ENCODE measurements at places on chromosomes 5 and 9. TPM values are rescaled to one million over a fixed set of nuclear protein-coding genes. Genes with fewer than 3 reads are reported as not detected.

DNA sequence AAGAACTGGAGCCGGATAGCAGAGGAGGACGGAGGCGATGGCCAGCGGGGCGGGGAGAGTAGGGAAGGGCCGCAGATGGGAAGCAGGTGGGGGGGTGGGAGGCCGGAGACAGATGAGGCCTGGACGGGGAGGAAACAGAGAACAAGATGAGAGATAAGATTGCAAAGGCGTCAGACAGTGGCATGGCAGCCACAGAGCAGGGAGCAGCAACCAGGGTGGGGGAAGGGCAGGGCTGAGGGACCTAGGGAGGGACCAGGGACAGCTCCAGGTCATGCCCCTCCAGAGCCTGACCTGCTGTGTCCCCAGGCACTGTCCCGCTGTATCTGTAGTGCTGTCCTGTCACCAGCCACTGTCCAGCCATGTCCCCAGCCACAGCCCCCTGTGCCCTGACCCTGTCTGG lies 49.6 kb upstream of the LMX1B start:
- DNase-seq = no peak

DNA sequence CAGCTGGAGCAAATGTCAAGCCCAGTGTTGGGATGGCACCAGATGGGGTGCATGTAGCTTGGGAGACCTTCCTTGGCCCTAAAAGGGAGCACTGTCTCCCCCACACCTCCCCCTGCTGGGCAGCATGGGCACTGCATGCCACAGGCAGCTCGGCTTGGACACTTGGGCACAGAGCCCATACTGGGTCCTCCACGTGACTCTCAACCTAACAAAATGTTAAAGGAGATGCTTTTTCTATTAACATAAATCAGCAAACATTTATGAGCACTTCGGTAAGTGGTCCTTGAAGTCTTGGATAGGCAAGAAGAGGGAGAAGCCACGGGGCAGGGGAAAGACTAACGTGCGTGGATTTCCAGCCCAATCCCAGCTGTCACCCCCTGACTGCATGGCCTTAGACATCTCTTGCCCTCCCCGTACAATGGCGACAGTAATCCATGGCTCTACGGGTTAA lies 23.9 kb upstream of the MAPK9 start:
- DNase-seq = peak; percentile 30

The SLC22A5 gene
- 6.0 TPM for total RNA-seq

- no peak for DNase-seq
Measured at GRCh38 chr5:75340714-75341478, 3.9 kb downstream of the HMGCR start.

DNA sequence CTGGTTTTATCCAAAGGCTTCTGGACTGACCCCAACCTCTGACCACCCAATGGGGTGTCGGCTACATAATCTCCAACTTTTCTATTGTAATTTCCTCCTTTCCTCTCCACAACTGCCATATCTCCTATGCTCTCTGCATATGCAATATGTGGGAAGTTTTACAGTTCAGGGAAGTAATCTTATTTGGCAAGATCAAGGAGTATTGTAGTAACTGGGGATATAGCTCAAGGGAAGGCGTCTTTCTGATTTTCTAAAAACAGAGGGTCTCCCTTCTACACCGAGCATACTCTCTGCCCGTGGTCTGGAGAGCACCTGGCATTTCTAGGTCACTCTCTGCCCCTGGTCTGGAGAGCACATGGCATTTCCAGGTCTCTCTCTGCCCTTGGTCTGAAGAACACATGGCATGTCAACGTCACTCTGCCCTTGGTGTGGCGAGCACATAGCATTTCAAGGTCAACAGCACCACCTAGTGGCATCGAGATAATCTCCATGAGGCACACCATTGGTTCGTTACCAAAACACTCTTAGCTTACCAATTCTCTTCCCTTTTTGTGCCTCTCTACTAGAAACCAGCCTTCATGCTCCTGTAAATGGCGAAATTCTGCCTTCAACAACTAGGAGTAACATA lies 616.4 kb upstream of the NUDT12 start:
- no peak for DNase-seq

- DNase-seq = no peak
Measured at GRCh38 chr5:142364251-142365145, 39.7 kb upstream of the SPRY4 start.

- DNase-seq = peak; percentile 2
Measured at GRCh38 chr5:62938927-62939326, 360.3 kb downstream of the LRRC70 start.

DNA sequence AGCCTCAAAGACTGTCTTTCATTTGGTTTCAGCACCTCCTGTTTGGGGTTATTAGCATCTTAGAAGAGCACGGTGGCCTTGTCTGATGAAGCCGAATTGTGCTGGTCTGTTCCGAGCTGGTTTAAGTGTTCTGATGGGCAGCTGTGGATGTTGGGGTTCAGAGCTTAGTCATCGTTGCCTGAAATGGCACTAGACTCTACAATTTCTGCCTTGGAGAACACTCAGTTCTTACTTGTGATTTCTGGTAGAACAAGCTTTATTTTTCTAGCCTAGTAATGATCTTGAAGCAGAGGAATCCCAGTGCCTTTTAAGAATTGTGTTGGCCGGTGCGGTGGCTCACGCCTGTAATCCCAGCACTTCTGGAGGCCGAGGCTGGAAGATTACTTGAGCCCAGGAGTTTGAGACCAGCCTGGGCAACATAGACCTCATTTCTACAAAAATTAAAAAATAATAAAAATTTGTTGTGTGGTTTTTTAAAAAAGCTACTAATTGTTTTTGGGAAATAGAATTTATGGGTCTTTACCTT lies 7.8 kb downstream of the FBXW5 start:
- DNase-seq = no peak

DNA sequence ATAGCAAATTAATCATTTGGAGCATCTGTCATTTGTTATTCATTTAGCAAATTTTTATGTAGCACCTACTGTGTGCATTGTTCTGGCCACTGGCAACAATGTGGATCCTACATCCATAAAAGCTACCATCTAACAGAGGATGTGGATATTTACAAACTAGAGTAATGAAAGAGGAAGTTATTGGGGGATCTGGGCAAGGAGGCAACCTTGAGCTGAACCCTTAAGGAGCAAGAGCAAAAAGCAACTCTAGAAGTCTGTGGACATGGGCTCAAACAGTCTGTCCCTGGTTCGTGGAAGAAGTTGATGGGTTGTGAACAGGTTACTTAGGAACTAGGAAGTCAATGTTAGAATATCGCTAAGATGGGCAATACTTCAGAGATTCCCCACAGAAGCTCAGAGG lies 259.9 kb downstream of the SYK start:
- no peak for DNase-seq

The TARS1 gene
- total RNA-seq = 132 TPM

- no peak for DNase-seq
Measured at GRCh38 chr9:700365-701282, 140.9 kb upstream of the DMRT1 start.

GRCh38 chr9:94096819-94097577 lies 12.7 kb downstream of the PTPDC1 start:
- DNase-seq = no peak
